Progenitor cell of endocrine pancreas (in vitro differentiated cells): ENCODE measurements at places on chromosomes 2 and 18. TPM values are rescaled to one million over a fixed set of nuclear protein-coding genes. Genes with fewer than 3 reads are reported as not detected.

IL37 gene
- total RNA-seq: not detected in 2 replicates

MEP1B gene
- total RNA-seq: not detected in 2 replicates

UGT1A5 gene
- not detected in 2 replicates for total RNA-seq

- DNase-seq: peak; percentile 42
Observed at GRCh38 chr2:17171446-17172049, 346.7 kb downstream of the RAD51AP2 start.

LYPD1 gene
- total RNA-seq: 7.1 and 13.8 TPM in 2 replicates

GRCh38 chr2:39657287-39657937 is 8.3 kb upstream of the TMEM178A start:
- DNase-seq: no peak

GRCh38 chr2:186959486-186959885 is 110.5 kb upstream of the ZSWIM2 start:
- no peak for DNase-seq

PTPN2 gene
- 45.1 and 46.4 TPM in 2 replicates for total RNA-seq

DYNAP gene
- total RNA-seq: not detected in 2 replicates

ASPRV1 gene
- total RNA-seq: 1.1 and 1.2 TPM in 2 replicates

DNA sequence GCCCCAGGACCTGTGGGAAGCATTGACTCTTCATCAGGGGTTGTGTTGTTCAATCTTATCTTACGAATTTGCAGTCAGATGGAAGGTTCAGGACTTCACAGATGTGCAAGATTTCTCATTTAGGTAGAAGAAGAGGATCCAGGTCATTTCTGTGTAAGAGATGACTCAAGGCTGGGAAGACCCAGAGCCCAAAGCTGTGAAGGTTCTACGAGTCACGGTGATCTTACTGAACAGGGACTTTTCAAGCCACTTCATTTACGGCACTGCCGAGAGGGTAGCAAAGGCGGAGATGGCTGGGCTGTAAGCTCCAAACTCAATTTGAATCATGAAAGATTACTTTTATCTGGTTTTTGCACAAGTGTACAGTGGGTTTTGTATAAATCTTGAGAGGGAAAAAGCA is 228.0 kb upstream of the MEX3C start:
- no peak for DNase-seq

DNA sequence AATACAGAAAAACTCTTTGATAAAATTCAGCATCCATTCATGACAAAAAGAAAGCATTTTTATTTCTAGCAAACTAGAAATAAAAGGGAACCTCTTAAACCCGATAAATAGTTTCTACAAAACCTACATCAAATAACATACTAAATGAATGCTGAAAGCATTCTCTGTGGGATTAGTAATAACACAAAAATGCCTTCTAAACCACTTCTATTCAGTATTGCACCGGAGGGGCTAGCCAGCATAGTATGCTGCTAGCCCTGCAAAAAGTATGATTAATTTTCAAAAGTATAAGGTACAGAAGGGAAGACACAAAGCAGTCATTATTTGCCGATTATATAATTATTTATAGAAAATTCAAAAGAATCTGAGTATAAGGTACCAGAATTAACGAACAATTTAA is 145.2 kb downstream of the DTNB start:
- DNase-seq: no peak

TDRD15 gene
- 0.04 TPM in 1 of 2 replicates, not detected in the other for total RNA-seq

- no peak for DNase-seq
Observed at GRCh38 chr2:232537499-232537898, 2.0 kb upstream of the CHRNG start.

DNA sequence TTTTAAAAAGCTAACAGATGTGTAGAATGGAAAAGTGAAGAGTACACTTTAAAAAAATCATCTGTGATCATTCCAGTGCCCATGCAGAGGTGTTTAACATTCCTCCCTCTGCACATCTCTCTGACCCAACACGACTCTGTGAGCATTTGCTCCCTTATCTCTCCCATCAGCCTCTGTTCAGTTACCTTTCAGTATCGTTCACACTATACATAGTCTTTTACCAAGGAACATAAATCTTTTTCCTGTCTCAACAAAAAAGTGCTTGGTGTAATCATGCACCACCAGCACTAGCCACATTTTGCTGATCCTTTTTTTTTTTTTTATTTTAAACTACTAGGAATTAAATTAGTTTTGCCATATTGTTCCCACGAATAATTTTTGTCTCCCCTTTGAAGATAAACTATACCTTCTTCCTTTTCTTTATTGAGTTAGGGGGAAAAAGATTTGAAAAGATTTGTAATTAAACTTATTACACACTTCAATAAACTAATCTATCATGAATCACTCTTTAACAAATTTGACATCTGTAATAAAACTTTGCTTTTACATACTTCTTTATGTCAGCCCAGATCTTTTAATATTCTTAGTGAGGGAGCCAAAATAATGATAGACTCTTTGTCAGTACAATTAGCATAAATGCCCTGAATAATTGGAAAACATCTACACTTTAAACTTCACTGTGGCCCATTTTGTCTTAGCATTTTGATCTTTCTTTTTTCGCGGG is 489.8 kb upstream of the FANCL start:
- DNase-seq: no peak

GRCh38 chr2:69582582-69583176 is 60.9 kb downstream of the AAK1 start:
- no peak for DNase-seq

DNA sequence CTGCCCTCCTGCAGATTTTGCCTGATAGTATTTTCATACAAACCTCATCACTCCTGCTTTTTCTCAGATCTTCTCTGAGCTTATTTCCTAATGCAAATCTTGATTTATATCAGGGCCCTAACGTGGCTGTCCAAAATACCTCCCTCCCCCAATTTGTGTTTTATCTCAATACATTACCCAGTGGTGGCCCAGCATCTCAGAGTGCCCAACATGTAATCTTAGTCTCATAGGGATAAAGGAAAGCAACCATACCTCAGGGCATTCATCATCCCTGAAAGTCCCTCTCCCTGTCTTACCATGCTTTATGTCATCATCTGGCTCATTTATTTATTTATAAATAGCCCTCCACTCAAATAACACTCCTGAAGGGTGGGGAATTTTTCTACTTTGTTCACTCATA is 135.3 kb downstream of the SLC8A1 start:
- DNase-seq: no peak

GRCh38 chr2:218128781-218129457 is 3.1 kb downstream of the CXCR2 start:
- no peak for DNase-seq

ATOH8 gene
- total RNA-seq: 1.3 and 1.7 TPM in 2 replicates

MREG gene
- 22.8 and 26.8 TPM in 2 replicates for total RNA-seq

- no peak for DNase-seq
Observed at GRCh38 chr2:52862801-52863200, 904.8 kb upstream of the CHAC2 start.

EVX2 gene
- total RNA-seq: not detected in 2 replicates

FBXO48 gene
- total RNA-seq: 1.2 and 1.5 TPM in 2 replicates

GRCh38 chr2:239343946-239344856 is 56.6 kb downstream of the HDAC4 start:
- DNase-seq: no peak

GRCh38 chr18:10401521-10401920 is 52.9 kb upstream of the APCDD1 start:
- no peak for DNase-seq

DNA sequence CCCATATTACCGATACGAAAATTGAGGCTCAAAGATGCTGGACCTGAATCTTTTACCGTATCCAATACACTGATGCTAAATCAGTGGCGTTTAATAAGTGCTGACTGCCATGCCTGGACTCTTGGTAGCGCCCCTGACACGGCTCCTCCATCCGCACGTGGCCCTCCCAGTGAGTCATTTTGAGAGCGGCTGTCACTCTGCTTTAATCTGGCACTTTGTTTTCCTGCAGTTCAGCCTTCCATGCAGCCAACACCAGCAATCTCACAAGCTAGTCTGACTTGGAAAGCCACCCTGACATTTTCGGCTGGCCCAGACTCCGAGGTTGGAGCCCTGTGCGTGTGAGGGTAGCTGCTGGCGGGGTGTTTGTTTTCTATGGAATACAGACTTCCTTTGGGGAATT is 155.1 kb upstream of the LMAN1 start:
- DNase-seq: no peak

DNA sequence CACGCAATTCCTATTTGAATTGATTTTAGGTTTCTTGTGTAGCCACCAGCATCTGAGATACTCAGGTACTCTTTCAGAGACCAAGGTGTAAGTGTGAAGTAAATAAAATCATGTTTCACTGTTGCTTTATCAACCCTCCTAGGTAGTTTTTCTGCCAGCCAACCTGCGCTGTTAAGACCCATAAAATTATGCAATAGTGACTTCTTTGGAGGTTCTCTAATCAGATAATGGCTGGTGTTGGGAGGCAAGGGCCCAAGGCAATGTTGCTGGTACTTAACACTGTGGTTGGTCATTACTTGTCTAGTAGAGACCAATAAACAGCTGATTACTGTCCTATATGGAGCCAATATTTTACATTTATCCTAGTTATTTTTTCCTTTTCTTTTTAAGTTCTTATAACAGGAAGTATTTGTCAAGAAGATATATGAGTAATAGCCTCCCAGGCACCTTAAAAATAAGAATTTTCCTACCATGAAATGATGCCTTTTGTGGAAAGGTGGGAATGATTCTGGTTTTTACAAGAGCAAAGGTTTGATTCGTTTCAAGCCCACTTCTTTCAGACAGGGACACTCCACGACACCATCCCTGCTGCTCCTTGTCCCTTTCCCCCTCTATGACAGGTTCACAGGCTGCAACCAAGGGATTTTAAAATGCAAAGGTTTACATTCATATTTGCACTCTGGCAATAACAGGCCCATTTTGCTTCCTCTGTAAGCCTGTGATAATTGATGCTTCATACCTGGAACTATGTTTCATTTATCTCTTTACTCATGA is 259.3 kb downstream of the MEIS1 start:
- no peak for DNase-seq

DNA sequence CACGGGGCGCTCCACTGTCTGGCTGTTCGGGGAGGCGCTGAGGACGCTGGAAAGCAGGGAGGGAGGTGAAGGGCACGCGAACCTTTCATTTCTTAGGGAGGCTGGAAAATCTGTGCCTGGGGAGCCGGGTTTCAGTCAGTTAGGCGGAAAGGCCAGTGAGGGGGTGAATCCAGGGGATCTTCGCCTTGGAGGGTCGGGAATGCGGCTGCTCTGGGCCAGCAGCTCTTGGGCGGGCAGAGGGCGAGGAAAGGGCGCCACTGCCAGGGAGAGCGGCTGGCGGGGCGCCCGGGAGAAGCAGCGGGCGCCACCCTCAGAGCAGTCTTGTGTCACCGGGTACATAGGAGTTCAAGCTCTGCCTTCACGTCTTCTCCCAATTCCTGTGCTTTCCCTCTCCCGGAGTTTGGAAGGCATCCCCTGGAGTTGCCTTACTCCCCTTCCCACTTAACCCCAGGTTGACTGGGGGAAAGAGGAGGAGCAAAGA is 1.4 kb downstream of the CCDC85A start:
- DNase-seq: no peak
